Stomach (tissue), 19 donors: ENCODE measurements at places on chromosomes 3 and 15. TPM values are rescaled to one million over a fixed set of nuclear protein-coding genes. Genes with fewer than 3 reads are reported as not detected.

THSD4 gene
- 40.9 TPM for polyA plus RNA-seq

LMAN1L gene
- polyA plus RNA-seq: not detected

STAC gene
- polyA plus RNA-seq: 0.76 TPM

SV2B gene
- not detected for polyA plus RNA-seq

ERICH6 gene
- polyA plus RNA-seq: not detected
